ENCODE measurements at places on chromosomes 6 and 20. TPM values are rescaled to one million over a fixed set of nuclear protein-coding genes. Genes with fewer than 3 reads are reported as not detected.

Gene DDX39B
- total RNA-seq = 258 TPM

Gene PTCHD4
- total RNA-seq = 0.68 TPM

Gene CNKSR3
- 3.3 TPM for total RNA-seq

Gene MRAP2
- total RNA-seq = 0.44 TPM

Gene CITED2
- 117 TPM for total RNA-seq

Gene BLOC1S5
- 17.6 TPM for total RNA-seq

Gene BFSP1
- 0.34 TPM for total RNA-seq

Gene DLL1
- total RNA-seq = 21.3 TPM

Gene RUNX2
- 3.1 TPM for total RNA-seq

Gene CCDC170
- total RNA-seq = 10.3 TPM

Gene IP6K3
- total RNA-seq = 0.34 TPM

Gene TNXB
- total RNA-seq = 93.9 TPM

Gene ADAT2
- total RNA-seq = 5.7 TPM
